ENCODE measurements at places on chromosomes 7 and 10.
A peak's percentile ranks its signal among the peaks of the same experiment; 100 is the strongest.

DNA sequence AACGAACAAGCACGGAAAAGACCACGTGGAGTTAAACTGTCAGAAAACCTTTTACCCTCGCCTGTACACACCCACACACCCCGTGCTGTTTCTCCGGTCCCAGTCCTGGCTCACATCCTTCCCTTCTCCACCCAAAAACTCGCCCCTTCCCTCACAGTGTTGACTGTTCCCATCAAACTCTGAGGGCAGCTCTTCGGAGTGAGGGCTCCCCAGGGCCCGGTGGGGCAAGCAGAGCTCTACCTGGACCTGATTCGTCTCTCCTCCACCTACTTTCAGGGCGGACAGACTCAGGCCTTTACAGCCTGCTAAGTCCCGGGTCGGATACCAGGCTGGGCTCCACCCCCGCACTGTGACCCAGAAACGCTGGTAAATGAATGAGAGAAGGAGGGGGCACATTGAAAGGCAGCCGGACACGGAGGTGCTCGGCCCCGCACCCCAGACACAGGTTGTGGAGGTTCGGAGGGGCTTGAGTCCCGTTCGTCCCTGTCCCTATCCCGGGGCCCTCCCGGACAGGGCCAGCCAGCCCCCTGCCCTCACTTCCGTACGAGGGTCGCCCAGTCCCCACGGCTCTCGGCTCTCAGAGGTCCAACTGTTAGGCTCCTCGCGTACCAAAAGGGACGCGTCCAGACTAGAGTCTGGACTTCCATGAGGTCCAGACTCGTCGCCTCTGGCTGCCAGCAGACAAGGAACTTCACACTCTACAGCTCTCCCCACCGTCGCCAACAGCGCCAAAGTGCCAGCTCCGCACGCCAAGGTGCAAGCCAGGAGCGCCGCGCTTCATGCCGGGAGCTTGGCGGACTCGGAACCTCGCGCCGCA, 31.7 kb upstream of the ASL start:
- peak; percentile 71 for DNase-seq

DNA sequence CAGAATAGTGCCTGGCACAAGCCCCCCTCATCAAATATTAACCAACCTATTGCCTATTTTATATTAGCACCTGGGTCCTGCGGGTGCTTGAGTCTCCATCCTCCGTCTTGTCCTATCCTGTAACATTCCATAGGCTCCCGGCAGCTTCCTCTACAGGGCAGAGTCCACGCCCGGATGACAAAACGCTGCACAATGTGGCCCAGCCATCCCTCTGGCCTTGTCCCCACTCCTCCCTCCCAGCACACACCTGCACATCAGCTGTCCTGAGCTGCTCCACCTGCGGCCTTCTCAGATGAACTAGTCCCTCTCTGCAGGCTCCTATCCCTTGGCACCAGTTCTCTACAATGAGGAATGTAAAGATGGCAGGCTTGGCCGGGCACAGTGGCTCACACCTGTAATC, 153.5 kb upstream of the PDE1C start:
- no peak for DNase-seq

DNA sequence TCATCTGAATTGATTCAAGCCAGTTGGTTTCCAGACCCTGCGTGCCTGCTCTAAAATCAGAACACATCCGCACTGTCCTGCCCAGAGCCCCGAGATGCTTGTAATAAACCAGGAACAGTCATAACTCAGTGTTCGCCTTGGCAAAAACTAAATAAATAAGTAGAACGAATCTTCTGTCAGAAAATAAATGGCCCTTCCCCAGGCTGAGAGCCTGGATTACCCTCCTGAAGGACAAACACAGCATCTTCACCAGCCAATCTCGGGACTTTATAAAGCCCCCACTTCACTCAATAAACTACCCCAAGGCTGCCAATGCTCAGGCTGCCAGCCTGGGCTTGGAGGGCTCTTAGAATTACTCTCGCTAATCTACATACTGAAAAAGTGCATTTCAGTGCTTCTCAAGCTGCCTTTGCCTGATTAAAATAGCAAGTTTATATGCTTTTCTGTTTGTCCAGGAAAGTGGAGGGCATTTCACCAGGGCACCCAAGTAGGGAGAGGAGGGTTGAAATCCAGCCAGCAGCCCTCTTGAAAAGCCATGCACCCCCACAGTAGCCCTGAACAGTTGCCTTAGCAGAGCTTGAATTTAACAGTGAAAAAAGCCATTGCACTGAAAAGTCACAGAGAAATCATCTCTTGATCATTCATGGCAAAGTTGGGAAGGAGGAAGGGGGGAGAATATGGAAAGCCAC, 136.6 kb downstream of the CALN1 start:
- no peak for DNase-seq

GRCh38 chr10:12414278-12414989, 65.1 kb downstream of the CAMK1D start:
- DNase-seq = no peak

DNA sequence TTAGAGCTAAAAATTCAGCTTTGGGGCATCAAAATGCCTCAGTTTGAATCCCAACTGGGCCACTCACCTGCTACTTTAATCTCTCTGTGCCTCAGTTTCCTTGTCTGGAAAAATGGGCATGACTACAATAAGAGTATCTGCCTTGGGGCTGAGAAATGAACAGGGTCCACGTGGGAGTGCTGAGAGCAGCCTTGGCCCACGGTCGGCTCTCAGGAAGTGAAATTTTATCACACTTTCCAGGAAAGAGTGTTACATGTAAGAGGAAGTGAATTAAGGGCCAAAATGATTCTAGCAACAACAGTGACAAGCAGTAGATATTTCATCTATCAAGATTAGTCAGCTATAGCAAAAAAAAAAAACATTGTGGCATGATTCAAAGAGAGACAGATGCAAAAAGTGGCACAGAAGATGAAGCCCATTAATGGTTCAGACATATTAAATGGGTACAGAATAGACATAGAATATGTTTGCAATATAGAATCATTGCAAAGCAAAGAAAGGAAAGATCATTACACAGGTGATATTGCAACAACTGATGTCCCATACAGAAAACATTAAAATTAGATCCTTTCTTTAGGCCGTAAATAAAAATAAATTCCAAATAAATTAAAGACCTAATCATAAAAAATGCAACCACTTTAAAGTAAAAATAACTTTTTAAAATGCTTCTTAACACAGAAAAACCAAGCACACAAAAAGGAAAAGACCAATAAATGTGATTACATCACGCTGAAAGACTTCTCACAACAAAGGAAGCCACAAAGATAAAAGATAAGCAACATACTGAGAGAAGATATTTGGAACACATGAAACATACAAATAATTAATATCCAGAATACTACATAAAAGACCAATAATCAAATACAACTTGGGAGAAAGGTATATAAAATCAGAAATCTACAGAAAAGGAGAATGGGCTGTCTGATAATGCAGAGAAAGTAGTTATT, 4.3 kb downstream of the TMEM273 start:
- DNase-seq = no peak

Data from left colon (tissue), 2 donors.